Stimulated activated CD4-positive, alpha-beta T cell treated with anti-CD3 and anti-CD28 coated beads, Interleukin-4, amount 100 ng/mL, for 4 hours (primary cell): ENCODE measurements at places on chromosomes 4 and X.

DNA sequence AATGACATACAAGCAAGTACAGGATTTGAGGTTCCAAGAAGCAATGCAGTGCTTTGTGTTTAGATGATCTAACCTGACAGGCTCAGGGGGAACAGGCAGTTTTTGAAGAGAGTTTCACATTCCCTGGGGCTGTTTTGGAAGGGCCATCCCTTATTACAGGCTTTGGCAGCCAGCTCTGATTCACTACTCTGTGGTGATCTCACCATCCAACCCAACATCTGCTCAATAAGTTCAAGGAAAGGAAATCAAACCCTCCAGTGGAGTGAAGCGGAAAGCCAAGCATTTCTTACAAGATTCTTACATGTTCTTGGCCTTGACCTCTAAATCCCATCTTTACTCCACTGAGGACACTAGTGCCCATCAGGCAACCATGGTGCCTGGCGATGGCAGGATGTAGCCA lies 7.5 kb downstream of the IDS start:
- no peak for DNase-seq

GRCh38 chr4:11632025-11632424 lies 203.3 kb upstream of the HS3ST1 start:
- DNase-seq: no peak

DNA sequence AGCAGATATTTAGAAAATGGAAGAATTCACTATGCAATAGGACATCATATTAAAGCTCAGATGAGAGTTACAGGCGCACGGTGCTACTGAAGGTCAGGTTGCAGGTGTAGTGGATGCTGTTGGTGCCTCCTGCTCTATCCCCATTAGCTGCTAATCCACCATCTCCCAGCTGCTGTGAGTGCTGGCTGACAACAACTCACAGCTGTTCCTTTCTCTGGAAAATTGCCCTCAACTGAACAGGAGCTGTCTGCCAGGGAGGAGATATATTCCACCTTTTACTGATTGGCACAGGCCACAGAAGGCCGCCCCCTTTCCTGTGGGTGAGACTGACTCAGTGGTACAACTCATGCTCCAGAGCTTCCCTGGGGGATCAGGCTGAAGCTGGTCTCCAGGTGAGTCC lies 48.7 kb downstream of the UCHL1 start:
- no peak for DNase-seq

DNA sequence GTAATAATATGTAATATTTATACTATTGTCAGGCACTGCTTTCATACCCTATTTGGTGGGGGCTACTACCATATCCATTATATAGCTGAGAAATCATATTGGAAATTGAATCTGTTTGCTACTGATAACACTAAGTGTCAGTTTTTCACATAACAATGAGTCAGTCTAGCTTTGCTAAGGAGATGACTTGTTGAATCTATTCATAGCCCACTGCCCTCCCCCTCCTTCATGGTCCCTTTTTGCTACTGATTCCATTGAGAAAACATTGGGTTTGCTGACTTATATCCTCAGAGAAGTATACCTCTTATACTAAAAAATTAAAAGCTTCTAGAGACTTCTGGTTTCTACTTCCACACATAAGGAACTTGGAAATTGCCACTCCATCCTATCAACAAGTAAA lies 1898.4 kb downstream of the STIM2 start:
- no peak for DNase-seq

GRCh38 chr4:102008711-102009110 lies 218.2 kb downstream of the BANK1 start:
- no peak for DNase-seq

DNA sequence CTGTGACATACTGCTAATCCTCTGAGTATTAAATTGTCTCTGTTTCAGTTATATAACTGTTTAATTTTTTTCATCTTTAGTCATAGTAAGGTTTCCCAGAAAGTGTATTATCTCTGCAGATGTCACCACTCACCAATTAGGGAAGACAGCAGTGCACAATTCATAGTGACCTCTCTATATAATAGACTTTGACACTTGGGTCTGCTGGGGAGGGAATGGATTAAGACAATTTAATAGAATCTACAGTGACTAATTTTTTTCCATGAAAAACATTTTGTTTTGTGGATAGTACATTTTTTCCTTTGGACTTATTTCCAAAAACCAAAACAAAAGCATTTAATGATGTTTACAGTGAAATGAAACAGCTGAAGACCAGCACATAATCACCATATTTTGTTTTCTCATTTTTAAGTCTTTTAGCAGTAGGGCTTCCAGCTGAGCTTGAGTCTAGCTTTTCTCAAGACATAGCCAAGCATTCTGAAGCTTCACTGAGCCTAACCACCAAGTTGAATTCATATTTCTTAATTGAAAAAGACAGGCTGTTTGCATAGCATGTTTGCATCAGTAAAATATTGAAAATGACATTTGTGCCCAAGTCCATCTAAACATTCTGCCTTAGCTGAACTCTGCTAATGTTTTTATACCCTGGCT lies 69.5 kb downstream of the PCDH19 start:
- no peak for DNase-seq

- no peak for DNase-seq
Measured at GRCh38 chrX:32480019-32480418, 731.3 kb downstream of the DMD start.

- no peak for DNase-seq
Measured at GRCh38 chrX:135275973-135276372, 24.1 kb downstream of the ETDA start.

DNA sequence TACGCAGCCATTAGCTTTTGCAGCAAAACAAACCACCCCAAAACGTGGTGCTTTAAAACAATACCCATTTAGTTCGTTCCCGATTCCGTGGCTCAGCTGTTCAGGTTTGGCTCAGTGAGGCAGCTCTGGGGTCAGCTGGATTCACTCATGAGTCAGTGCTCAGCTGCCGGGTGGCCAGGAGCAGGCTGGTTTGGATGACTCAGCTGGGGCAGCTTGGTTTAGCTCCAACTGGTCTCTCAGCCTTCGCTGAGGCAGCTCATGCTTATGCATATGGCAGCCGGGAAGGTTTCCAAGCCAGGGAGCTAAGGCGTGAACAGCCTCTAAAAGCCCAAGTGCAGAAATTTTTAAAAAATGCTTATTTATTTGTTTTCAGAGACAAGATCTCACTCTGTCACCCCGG lies 13.3 kb upstream of the CD99 start:
- no peak for DNase-seq

GRCh38 chrX:118347736-118348135 lies 1.8 kb downstream of the WDR44 start:
- DNase-seq: no peak

GRCh38 chr4:169941141-169941540 lies 85.1 kb downstream of the MFAP3L start:
- DNase-seq: no peak

- no peak for DNase-seq
Measured at GRCh38 chr4:5707778-5708448, 446 bp downstream of the EVC2 start.

GRCh38 chr4:172844556-172844955 lies 324.1 kb upstream of the GALNT7 start:
- DNase-seq: no peak

GRCh38 chrX:66731398-66731797 lies 92.5 kb upstream of the EDA2R start:
- no peak for DNase-seq

GRCh38 chr4:145427991-145428390 lies 53.7 kb upstream of the SMAD1 start:
- no peak for DNase-seq

GRCh38 chr4:76011700-76012387 lies 4.5 kb upstream of the CXCL9 start:
- DNase-seq: no peak

DNA sequence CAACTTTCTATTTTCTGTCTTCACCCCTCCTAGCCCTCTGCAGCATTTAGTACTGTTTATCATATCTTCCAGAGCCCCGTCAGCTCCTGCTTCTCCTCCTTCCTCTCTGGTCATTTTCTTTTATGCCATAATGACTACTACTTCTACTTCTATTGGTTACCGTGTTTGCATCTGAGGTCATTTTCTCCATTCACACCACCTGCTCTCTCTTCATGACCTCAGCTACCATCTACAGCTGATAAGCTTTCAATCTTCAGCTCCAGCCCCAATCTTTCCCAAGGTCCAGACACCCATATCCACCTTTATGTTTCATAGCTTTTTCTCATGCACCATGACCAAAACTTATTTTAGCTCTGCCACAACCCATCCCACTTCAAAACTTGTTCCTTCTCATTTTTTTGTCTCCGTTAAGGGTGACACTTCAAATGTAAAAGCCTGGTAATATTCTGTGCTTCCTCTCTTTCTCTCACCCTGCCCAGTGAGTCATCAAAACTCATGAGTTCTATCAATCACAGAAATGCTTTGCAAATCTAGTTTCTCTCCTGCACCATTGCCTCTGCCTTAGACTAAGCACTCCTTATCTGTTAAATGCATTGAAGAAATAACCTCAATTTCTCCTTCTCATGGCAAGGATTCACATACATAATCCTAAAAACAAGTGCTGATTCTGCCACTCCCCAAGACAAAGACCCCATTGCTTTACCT lies 71.3 kb upstream of the IQCM start:
- no peak for DNase-seq

DNA sequence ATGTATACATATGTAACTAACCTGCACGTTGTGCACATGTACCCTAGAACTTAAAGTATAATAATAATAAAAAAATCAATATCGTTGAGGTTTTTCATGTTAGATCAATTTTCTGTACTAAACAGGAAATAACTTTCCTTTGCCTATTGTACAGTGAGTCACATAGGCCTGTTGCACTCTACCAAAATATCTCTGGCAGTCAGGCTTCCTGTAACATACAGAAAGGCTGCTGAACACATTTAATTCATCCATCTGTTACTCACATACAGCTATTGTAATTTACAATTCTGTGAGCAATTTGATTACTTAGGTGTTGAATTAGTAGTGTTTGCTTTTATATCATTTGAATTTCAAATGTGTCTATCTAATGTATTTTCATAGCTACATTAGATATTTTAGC lies 427.8 kb downstream of the TMA16 start:
- DNase-seq: no peak

DNA sequence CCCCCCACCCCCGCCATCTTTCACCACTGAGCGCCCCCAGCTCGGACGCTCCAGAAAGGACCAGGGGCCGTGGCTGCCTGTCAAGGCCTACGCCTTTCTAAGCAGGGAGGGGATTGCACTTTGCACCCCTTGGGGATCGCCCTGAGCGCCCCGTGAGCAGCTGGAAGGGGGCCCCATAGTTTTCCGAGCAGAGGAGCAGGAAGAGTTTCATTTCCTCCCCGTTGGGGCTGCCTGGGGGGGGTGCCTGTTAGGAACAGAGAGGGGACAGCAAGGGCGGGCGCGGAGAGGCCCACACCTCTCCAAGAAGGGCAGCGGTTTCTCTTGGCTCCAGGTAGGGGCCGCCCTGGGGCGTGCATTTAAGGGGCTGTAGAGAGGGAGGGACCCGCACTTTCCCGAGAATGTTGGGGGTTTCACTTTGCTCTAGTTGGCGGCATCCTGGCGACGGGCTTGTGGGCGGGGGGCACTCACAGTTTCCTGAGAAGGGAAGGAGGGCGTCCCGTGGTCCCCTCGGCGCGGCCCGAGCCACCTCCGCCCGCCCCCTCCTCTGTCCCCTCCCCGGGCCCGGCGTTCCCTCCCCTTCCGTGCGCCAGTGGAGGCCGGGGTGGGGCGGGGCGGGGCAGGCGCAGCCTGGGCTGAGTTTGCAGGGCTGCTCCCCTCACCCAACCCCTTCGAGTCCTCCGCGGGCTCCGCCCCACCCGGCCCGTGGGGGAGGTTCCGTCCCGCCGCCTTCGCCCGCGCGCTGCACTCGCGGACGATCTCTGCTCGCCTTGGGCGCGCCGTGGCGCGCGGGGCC lies 82.3 kb upstream of the CD99 start:
- peak; percentile 86 for DNase-seq

DNA sequence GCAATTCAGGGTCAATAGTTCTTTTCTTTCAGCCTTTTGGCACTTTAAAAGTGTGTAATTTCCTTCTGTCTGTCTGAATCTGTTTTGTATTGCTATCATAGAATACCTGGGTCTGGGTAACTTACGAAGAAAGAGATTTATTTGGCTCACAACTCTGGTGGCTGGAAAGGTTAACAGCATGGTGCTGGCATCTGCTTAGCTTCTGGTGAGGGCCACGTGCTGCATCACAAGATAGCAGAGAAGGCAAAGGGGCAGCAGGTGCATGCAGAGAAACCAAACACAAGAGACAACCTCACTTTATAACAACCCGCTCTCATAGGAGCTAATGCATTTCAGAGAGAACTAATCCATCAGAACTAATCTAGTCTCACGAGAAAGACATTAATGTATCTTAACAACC lies 18.8 kb downstream of the RGN start:
- DNase-seq: no peak

GRCh38 chr4:82524570-82525152 lies 37.1 kb downstream of the TMEM150C start:
- no peak for DNase-seq

DNA sequence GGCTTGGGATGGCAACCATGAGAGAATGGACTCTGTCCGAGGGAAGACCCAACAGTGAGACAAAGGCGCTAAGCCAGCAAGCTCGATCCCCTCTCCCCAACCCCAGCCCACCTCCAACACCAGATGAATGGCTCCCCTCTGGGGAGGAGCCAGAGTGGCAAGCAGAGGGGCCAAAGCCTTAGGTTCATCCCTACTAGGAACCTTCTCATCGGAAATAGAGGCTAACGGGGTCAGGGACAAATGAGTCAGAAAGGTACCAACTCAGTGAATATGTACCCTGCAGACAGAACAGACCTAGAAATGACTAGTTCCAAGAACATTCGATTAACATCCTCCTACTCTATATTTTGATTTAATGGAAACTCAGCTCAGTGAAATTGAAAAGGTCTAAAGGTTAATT lies 73.9 kb downstream of the NSG1 start:
- DNase-seq: peak; percentile 4

DNA sequence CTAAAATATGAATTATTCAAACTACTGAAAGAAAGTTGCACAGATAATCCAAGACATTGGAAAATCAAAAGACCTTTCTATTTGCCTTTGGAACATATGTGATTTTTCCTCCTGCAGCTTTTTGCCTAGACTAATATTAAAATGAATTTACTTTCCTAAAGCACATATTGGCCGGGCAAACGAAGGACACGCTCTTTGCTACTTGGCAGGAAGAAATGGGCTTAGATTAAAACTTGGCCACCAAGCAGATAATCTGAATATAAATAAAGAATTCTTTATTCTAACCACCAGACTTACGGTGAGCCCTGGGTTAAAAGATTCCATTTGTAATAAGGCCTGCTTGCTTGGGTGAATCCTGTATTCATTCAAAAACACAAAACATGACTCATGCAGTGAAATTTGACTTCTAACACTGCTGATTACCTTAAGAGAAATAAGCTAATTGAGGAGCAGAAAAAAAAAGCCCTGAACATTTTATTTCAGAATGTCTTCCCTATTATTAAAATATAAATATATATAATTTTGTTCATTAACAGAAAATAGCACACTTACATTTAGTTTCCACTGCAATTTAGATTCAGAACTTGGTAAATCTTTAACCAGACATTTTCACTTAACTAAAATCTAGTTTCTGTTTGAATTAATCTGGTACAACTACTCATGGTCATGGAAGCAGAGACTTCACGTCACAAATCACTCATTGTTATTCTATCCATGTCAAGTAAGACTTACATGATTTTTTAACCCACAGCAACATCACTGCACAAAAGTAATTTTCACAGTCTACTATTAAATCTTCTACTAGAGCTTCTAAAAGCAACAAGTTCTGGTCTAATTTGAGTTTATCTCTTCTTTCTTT lies 116.1 kb upstream of the PLAC1 start:
- no peak for DNase-seq
